ENCODE measurements at places on chromosomes 5 and 9.

- DNase-seq: no peak
Observed at GRCh38 chr9:37149666-37150308, 29.4 kb downstream of the ZCCHC7 start.

- DNase-seq: no peak
Observed at GRCh38 chr9:114396558-114397218, 8.9 kb upstream of the AKNA start.

- no peak for DNase-seq
Observed at GRCh38 chr5:120396186-120396585, 67.9 kb upstream of the PRR16 start.

DNA sequence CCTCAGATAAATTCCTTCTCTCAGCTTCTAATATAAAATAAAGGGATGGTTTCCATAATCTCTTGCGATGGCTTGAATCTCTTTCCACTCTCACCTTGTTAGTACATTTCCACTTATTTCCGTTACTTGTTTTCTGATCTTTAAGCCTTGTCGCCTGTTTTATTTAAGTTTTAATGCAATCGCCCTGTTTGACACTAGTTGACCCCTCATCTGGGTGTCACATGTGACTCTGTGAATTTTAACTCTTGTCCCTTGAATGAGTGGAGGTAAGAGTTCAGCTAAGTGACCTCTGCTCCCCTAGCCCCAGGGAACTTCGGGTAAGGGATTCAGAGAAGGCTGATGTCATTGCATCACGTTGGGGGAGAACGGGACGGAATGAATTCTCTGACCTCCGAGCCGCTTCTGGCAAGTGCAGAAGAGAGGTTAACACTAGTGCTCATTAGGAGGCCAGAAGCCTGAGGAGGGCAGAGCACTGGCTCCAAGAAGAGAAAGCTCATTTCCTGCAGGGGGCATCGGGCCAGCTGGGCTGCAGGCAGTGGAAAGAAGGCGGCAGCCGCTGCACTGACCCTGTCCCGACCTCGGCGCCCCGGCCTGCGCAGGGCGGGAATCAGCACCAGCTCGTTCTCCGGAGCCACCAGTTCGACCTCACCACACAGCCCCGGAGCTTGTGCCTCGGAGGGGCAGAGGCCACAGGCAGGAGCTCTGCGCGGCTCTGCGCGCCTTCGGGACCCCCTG lies 569 bp downstream of the HINT2 start:
- DNase-seq: peak; percentile 50

GRCh38 chr9:131433302-131433854 lies 39.5 kb downstream of the PRRC2B start:
- no peak for DNase-seq
